ENCODE measurements at places on chromosomes 16 and 17. TPM values are rescaled to one million over a fixed set of nuclear protein-coding genes. Genes with fewer than 3 reads are reported as not detected.

GRCh38 chr16:88524973-88525662 lies 45.1 kb upstream of the ZC3H18 start:
- DNase-seq: peak; percentile 26
- H3K4me3 ChIP-seq: no peak overlapping the region
- H3K27ac ChIP-seq: no peak overlapping the region
- H3K27me3 ChIP-seq: no peaks in the 10 kb centered on the region

The CORO1A gene
- total RNA-seq: 6.1 TPM

The SPATA32 gene
- total RNA-seq: not detected

The KRT36 gene
- not detected for total RNA-seq

DNA sequence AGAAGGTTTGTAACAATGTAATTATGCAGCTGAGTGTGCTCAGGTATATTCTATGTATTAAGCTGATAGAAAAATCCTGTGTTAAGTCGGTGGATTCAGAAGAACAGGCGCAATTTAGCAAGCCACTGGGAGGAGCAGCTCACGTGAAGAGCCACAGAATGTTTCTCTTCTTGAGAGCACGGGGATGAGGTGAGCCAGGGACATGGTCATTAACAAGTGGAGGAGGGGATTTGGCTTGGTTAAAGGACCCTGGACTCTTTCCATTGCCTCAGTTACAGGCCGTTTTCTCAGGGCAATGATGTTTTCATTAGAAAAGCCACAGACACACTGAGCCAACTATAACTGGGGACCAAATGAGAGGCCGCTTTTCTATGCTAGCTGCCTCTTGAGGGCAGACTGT lies 178.7 kb downstream of the SNX29 start:
- DNase-seq: no peak
- no peak overlapping the region for H3K4me3 ChIP-seq
- H3K27me3 ChIP-seq: no peaks in the 10 kb centered on the region
- H3K36me3 ChIP-seq: no peaks in the 10 kb centered on the region
- H3K27ac ChIP-seq: no peak overlapping the region

The SLC16A6 gene
- 0.74 TPM for total RNA-seq

The CSH2 gene
- not detected for total RNA-seq

The TBC1D3 gene
- total RNA-seq: 1.9 TPM

The KRT23 gene
- total RNA-seq: not detected

- H3K36me3 ChIP-seq: no peaks in the 10 kb centered on the region
- DNase-seq: no peak
- H3K27ac ChIP-seq: no peak overlapping the region
- H3K4me1 ChIP-seq: no peaks in the 10 kb centered on the region
- no peak overlapping the region for H3K4me3 ChIP-seq
- H3K27me3 ChIP-seq: no peaks in the 10 kb centered on the region
These were observed 12.7 kb upstream of the PABPN1L start for GRCh38 chr16:88878967-88879787.

The ABCC12 gene
- total RNA-seq: not detected

- H3K4me3 ChIP-seq: no peak overlapping the region
- DNase-seq: no peak
- no peaks in the 10 kb centered on the region for H3K36me3 ChIP-seq
- no peaks in the 10 kb centered on the region for H3K4me1 ChIP-seq
- H3K27ac ChIP-seq: no peak overlapping the region
These were observed 9.1 kb upstream of the TMEM100 start for GRCh38 chr17:55731586-55732250.

DNA sequence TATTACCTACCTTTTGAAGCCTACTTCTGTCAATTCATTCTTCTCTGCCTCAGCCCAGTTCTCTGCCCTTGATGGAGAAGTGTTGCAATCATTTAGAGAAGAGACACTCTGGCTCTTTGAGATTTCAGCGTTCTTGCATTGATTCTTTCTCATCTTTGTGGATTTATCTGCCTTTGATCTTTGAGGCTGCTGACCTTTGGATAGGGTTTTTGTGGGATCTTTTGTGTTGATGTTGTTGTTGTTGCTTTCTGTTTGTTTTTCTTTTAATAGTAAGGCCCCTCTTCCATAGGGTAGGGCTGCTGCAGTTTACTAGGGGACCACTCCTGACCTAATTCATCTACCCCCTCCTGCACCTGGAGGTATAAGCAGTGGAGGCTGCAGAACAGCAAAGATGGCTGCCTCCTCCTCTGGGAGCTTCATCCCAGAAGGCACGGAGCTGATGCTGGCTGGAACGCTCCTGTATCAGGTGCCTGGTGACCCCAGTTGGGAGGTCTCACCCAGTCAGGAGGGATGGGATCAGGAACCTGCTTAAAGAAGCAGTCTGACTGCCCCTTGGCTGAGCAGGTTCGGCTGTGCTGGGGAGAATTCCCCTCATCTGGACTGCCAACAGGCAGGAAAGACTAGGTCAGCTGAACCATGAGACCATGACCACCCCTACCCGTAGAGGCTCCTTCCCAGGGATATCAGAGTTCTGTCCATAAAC lies 28.0 kb downstream of the NFATC3 start:
- no peak overlapping the region for H3K27ac ChIP-seq
- no peaks in the 10 kb centered on the region for H3K36me3 ChIP-seq
- no peaks in the 10 kb centered on the region for H3K27me3 ChIP-seq
- no peaks in the 10 kb centered on the region for H3K4me1 ChIP-seq
- no peak overlapping the region for H3K4me3 ChIP-seq

The HOXB4 gene
- total RNA-seq: 13.1 TPM

DNA sequence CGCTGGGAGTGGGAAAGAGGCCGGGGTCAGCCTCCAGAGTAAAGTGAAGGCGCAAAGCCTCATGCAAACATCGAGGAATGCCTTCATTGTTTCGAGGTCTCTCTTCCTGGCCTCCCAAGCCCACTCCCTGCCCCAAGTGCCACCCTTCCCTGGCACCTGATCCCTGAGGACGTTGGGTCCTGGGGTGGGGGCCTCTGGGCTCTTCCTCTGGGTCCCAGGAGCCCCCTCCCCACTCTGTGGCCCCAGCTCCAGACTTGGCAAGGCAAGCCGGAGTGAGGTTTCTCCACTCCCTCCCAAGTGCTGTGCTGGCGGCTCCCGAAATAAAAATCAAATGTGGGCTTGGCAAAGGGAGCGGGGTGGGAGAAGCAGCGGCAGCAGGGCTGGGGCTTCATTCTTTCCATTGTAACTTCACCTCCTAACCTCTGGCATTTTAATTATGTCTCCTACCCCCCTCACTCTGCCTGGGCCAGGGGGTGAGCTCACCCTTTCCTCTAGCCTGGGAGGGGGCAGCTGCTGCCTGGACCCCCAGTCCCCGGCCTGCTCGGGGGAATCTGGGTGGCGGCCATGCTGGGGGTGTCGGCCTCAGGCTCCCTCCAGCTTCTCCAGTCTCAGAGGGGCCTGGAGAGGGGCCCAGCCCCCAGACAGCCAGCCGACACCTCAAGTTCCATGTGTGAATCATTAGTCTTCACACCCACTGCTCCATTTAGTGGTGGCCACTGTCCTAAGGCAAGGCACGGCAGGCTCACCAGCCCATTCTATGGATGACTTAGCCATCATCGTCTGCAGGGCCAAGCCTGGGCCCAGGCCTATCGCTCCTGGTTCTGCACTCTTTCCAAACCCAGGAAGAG lies 14.6 kb upstream of the TMEM92 start:
- H3K27me3 ChIP-seq: peaks cover 4% of the 10 kb centered on the region
- H3K27ac ChIP-seq: no peak overlapping the region
- no peak overlapping the region for H3K4me3 ChIP-seq
- no peaks in the 10 kb centered on the region for H3K36me3 ChIP-seq
- H3K4me1 ChIP-seq: no peaks in the 10 kb centered on the region

The KRTAP9-2 gene
- not detected for total RNA-seq

DNA sequence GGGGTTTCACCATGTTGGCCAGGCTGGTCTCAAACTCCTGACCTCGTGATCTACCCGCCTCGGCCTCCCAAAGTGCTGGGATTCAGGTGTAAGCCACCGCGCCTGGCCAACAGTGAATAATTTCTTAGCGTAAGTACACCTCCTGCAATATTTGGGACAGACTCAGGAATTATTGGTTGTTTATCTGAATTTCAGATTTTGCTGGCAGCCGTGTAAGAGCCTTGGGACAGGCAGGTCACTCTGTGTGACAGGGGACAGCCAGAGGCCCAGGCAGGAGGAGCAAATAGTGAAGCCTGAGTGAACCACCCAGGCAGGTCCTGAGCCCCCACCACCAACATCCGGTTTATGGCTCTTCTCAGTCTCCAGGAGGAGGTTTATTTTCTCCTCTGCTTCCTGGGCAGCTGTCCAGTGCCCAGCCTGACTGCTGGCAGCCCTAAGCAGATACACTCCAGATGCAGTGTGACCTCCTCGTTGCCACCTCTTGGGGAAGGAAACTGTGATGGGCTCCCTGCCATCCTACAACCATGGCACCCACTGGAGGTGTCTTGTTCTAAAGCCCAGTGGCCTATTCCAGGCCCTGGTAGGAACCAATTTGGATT lies 26.2 kb upstream of the ADORA2B start:
- no peaks in the 10 kb centered on the region for H3K36me3 ChIP-seq
- peaks cover 13% of the 10 kb centered on the region for H3K4me1 ChIP-seq
- no peak overlapping the region for H3K27ac ChIP-seq
- H3K27me3 ChIP-seq: peaks cover 6% of the 10 kb centered on the region
- H3K4me3 ChIP-seq: no peak overlapping the region
- DNase-seq: peak; percentile 6

GRCh38 chr17:81391936-81392908 lies 3.0 kb upstream of the BAHCC1 start:
- peak; percentile 44 for DNase-seq
- H3K4me1 ChIP-seq: peaks cover 42% of the 10 kb centered on the region
- H3K27ac ChIP-seq: peak overlapping the region; percentile 67
- peaks cover 4% of the 10 kb centered on the region for H3K36me3 ChIP-seq

- no peaks in the 10 kb centered on the region for H3K27me3 ChIP-seq
- no peaks in the 10 kb centered on the region for H3K4me1 ChIP-seq
- H3K4me3 ChIP-seq: no peak overlapping the region
- H3K27ac ChIP-seq: no peak overlapping the region
- no peaks in the 10 kb centered on the region for H3K36me3 ChIP-seq
- DNase-seq: no peak
These were observed 27.2 kb upstream of the ZNF469 start for GRCh38 chr16:88355389-88356123.

The CHST5 gene
- not detected for total RNA-seq

- H3K27ac ChIP-seq: no peak overlapping the region
- peak; percentile 21 for DNase-seq
- H3K4me1 ChIP-seq: peaks cover 8% of the 10 kb centered on the region
- peaks cover 11% of the 10 kb centered on the region for H3K36me3 ChIP-seq
These were observed 774 bp downstream of the ENGASE start for GRCh38 chr17:79075446-79075750.

DNA sequence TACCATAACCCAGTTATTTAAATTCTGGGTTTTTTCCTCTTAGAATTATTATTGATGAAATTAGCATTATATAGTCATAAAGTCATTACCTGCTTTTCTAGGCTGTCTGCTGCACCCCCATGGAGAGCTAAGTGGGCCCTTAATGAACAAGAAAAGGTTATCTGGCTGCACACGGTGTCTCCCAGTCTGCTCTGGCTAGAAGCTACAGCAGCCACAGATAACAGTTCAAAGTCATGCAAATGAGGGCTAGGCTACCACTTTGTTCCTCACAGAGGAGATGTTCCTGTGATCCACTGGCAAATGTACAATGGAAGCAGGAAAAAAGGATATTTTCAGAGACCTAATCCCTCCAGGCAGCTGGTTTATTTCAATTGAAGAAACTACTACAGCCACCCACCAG lies 112.1 kb downstream of the SNX11 start:
- DNase-seq: no peak
- no peaks in the 10 kb centered on the region for H3K36me3 ChIP-seq
- H3K27ac ChIP-seq: no peak overlapping the region
- H3K27me3 ChIP-seq: no peaks in the 10 kb centered on the region

- H3K36me3 ChIP-seq: no peaks in the 10 kb centered on the region
- H3K4me3 ChIP-seq: no peak overlapping the region
- no peak overlapping the region for H3K27ac ChIP-seq
These were observed 63.5 kb downstream of the PRKCA start for GRCh38 chr17:66365903-66366302.

- H3K4me3 ChIP-seq: no peak overlapping the region
- no peak overlapping the region for H3K27ac ChIP-seq
- H3K36me3 ChIP-seq: no peaks in the 10 kb centered on the region
- DNase-seq: no peak
- H3K4me1 ChIP-seq: no peaks in the 10 kb centered on the region
These were observed 16.6 kb downstream of the SGSH start for GRCh38 chr17:80203471-80203963.

GRCh38 chr17:45107293-45108010 lies 24.9 kb downstream of the PLCD3 start:
- H3K27me3 ChIP-seq: no peaks in the 10 kb centered on the region
- DNase-seq: no peak
- H3K4me1 ChIP-seq: no peaks in the 10 kb centered on the region
- H3K4me3 ChIP-seq: no peak overlapping the region
- H3K27ac ChIP-seq: no peak overlapping the region

GRCh38 chr17:76437467-76438402 lies 15.2 kb downstream of the UBE2O start:
- no peaks in the 10 kb centered on the region for H3K27me3 ChIP-seq
- H3K4me1 ChIP-seq: peaks cover 6% of the 10 kb centered on the region
- DNase-seq: no peak
- no peaks in the 10 kb centered on the region for H3K36me3 ChIP-seq

GRCh38 chr17:32993977-32994376 lies 2.3 kb downstream of the SPACA3 start:
- no peaks in the 10 kb centered on the region for H3K27me3 ChIP-seq
- no peaks in the 10 kb centered on the region for H3K36me3 ChIP-seq
- no peaks in the 10 kb centered on the region for H3K4me1 ChIP-seq
- no peak overlapping the region for H3K4me3 ChIP-seq
- DNase-seq: no peak

The IKZF3 gene
- total RNA-seq: not detected

The KRT13 gene
- not detected for total RNA-seq

The TTC19 gene
- 33.3 TPM for total RNA-seq

- no peak for DNase-seq
- H3K4me1 ChIP-seq: no peaks in the 10 kb centered on the region
- no peak overlapping the region for H3K27ac ChIP-seq
- H3K36me3 ChIP-seq: no peaks in the 10 kb centered on the region
These were observed 9.6 kb downstream of the CRISPLD2 start for GRCh38 chr16:84829168-84829965.

GRCh38 chr16:24668481-24669061 lies 60.9 kb upstream of the TNRC6A start:
- H3K4me1 ChIP-seq: peaks cover 14% of the 10 kb centered on the region
- no peaks in the 10 kb centered on the region for H3K36me3 ChIP-seq
- peak overlapping the region; percentile 85 for H3K27ac ChIP-seq
- no peak overlapping the region for H3K4me3 ChIP-seq
- peak; percentile 87 for DNase-seq

DNA sequence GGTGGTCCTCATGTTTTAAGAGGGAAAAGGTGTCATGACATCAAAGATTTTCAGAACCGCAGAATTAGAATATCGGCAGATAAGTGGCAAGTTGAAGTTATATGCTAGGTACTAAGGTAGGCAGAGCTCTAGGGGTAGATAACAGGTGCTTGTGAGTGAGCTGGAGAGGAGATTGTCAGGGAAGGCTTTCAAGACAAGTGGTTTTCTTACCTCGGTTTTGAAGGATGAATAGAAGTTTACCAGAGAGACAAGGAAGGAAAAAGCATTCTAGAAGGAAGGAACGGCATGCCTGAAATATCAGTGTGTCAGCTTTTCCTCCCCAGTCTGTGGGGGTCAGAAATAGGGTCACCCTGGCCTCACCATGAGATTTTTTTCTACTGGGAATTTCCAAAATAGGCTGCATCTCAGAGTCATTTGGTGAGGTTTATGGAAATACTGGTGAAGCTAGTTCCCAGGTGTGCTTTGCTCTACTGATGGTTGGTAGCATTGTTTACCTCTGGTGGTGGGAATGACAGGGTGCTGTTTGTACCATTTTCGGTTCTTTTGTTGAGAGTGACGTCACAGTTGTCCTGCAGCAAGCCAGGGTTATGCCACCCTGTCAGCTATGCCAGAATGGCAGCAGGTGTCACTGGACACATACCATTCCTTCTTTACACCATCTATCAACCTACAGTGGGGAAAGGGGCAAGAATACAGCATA lies 112.5 kb downstream of the MSI2 start:
- peak; percentile 5 for DNase-seq
- no peak overlapping the region for H3K4me3 ChIP-seq
- no peak overlapping the region for H3K27ac ChIP-seq
